ENCODE measurements at places on chromosomes 4 and X.
A peak's percentile ranks its signal among the peaks of the same experiment; 100 is the strongest.

DNA sequence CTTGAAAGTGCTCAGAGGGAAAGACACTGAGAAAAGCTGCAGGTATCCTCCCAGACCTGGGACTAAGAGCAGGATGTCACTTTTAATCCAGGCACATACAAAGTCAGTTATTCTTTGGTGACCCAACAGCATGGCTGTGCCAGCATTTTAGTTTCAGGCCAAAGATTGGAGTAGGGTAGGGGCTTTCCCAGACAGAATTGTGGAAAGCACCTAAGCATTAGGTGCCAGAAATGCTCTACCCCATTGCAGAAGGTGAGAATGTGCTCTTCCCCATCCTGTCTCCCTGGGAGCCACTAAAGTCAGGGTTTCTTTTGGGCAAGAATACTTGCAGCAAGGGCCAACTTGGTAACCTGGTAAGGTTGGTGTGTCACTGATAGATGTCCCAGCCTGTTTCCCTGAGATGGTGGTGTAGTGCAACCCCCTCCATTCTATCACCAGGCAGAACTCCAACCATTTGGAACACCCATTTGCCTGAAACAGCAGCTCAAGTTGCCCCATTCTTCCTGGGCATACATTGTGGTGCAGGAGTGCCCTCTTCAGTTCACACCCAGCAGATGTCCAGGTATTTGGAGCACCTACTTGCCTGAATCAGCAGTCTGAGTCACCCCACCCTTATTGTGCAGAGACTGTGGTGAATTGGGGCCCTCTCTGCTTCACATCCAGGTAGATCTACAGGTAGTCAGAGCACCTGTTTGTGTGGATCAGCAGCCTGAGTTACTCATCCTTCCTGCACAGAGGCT is 183.5 kb downstream of the ZC4H2 start:
- no peak for DNase-seq

DNA sequence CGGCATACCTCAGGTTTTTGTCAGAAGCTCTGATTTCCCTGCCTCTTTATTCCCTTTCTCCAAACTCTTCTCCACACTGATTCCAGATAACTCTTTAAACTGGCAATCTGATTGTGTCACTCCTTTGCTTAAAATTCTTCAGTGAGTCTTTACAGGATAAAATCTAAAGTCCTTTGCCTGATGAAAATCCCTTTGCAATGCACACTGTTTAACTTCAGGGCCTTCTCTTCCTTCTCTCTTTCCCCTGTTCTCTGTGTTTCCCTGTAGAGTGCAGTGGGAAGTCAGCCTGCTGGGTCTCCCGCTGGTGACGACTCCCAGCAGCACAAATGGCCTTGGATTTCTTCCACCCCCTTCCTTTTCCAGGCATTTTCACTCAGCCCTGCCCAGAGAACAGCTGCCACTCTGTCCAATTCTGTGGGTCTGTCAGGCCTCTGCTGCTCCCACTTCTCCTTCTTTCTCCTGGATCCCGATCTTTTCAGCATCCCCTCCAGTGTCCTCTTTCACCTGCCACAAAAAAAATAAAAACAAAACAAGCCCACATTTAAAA is 189.9 kb upstream of the NWD2 start:
- DNase-seq, result no peak

- DNase-seq, result no peak
Observed at GRCh38 chr4:113148925-113149324, 99.5 kb downstream of the ANK2 start.

GRCh38 chr4:119587796-119588195 is 40.8 kb downstream of the PDE5A start:
- DNase-seq, result no peak

DNA sequence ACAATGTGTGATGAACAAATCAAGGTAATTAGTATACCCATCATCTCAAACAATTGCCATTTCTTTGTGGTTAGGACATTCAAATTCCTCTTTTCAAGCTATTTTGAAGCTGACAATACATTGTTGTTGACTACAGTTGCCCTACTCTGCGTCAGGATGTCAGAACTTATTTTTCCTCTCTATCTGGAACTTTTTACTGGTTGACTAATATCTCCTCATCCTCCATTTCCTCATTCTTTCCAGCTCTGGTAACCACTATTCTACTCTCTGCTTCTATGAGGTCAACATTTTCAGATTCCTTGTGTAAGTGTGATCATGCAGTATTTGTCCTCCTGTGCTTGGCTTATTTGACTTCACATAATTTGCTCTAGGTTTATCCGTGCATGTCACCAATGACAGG is 240.5 kb upstream of the HS3ST1 start:
- peak; percentile 50 for DNase-seq

GRCh38 chr4:183078634-183079033 is 20.4 kb upstream of the WWC2 start:
- DNase-seq, result no peak

- DNase-seq, result peak; percentile 39
Observed at GRCh38 chrX:115563633-115564162, 2.7 kb downstream of the PLS3 start.
